ENCODE measurements at places on chromosomes 1 and 21.
A peak's percentile ranks its signal among the peaks of the same experiment; 100 is the strongest.

DNA sequence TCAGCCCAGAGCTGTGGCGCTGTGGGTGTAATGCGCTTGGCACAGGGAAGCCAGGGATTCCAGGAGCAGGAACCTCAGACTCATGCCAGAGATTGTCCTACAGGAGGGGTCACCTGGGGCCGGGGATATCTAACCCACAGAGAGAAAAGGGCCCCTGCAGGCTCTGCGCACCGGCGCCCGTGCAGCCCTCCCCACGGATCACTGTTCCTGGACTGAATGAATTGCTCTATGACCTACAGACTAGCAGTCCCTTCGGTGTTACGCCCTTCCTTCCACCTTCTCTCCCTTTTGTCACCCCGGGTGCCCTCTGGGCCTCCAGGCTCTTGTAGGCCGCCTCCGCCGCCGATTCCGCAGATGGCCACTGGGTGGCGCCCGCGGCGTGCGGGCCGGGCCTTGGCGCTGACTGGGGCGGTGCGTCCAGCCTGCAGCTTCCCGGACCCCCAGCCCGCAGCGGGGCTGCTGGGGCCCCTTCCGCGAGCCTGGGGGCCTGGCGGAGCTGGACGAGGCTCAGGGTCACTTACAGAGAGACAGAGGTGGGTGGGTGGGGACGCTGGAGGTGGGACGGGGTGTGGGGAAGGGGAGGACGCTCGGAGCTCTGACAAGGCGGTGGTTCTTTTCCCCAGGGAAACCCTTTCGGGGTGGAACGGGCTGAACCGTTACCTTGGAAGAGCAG, 101.3 kb downstream of the IER5 start:
- DNase-seq = peak; percentile 68

- peak; percentile 37 for DNase-seq
These were observed 51.8 kb downstream of the EDN2 start for GRCh38 chr1:41432481-41433280.

- DNase-seq = no peak
These were observed 539 bp downstream of the ANP32E start for GRCh38 chr1:150235294-150235851.

- no peak for DNase-seq
These were observed 70.6 kb downstream of the NPHP4 start for GRCh38 chr1:5921671-5922070.

DNA sequence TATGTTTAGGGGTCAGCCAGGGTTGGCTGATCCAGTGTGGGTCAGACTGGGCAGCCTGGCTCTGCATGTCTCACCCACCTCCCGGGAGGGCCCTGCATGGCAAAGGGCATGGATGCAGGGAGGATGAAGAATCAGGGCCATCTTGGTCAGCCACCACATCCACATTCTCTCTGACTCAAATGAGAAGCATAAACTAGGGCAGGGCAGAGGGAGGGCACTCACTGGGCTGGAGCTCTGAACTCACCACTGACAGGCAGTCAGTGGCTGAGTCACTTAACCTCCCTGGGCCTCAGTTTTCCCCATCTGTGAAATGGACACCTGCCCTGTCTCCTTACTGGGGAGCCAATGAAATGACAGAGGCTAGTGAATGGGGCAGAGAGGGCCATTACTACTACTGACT, 4.3 kb upstream of the CELA2A start:
- DNase-seq = no peak

DNA sequence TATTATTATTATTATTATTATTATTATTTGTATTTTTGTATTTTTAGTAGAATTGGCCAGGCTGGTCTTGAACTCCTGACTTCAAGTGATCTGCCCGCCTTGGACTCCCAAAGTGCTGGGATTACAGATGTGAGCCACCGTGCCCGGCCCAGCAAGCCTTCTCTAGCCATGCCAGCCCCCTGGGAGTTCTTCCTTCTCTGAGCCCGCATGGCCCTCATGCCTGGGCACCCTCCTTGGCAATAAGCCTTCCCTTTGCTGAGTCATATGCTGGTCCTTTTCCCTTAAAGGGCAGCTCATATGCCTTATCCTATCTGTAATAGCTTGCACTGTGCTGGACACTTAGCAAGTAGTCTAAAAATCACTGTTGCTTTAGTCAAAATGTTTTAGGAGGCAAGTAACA, 8.5 kb upstream of the NBL1 start:
- no peak for DNase-seq

- DNase-seq = no peak
These were observed 53.8 kb upstream of the PRDX6 start for GRCh38 chr1:173423291-173423690.

DNA sequence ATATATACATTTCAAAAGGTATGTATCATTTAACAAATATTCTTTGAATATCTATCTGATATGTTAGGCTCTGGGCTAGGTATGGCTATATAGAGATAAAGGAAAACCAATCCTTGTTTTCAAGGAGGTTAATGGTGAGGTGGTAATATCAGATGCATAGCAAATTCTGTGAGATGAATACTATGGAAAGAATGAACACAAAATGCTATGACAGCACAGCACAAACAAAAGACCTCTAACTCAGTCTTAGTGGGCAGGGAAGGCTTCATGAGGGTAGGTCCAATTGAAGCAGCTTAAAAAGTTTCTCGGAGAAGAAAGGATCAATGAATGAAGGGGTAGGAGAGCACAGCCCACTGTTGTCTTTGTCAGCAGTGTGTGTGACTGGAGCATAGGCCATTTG, 27.2 kb downstream of the FASLG start:
- no peak for DNase-seq

DNA sequence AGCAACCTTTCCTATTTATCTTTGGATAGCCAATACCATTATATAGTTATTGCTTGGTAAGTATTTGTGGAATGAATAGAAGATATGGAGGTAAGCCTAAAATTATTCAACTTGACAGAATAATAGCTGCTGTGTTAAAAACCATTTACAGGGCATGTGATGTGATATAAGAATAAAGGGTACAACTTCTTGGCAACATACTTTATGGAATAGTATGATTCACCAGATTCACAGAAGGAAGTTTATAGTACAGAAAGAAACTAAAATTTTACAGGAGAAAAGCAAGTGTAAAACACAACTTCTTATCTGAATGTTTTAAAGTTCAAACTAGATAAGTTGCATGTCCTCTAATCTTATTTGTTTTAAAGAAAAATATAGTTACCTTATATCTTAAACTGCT, 186.4 kb upstream of the ZRANB2 start:
- no peak for DNase-seq

DNA sequence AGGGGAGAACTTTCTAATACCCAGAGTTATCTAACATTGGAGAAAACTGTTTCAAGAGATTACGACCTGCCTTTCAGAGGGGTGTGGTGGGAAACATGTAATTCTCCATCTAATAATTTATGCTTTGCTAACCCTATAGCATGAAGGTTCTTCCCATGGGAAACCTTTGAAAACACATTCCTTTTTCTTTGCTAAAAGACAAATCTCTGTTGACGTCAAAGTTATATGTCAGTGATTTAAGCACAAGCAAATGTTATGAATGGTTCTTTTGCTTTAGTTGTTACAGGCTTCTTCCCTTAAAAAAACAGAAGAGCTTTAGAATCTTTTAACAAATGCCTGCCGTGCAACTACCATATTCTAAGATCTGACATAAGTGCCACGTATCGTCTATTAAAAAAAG, 19.2 kb downstream of the FMO2 start:
- no peak for DNase-seq

DNA sequence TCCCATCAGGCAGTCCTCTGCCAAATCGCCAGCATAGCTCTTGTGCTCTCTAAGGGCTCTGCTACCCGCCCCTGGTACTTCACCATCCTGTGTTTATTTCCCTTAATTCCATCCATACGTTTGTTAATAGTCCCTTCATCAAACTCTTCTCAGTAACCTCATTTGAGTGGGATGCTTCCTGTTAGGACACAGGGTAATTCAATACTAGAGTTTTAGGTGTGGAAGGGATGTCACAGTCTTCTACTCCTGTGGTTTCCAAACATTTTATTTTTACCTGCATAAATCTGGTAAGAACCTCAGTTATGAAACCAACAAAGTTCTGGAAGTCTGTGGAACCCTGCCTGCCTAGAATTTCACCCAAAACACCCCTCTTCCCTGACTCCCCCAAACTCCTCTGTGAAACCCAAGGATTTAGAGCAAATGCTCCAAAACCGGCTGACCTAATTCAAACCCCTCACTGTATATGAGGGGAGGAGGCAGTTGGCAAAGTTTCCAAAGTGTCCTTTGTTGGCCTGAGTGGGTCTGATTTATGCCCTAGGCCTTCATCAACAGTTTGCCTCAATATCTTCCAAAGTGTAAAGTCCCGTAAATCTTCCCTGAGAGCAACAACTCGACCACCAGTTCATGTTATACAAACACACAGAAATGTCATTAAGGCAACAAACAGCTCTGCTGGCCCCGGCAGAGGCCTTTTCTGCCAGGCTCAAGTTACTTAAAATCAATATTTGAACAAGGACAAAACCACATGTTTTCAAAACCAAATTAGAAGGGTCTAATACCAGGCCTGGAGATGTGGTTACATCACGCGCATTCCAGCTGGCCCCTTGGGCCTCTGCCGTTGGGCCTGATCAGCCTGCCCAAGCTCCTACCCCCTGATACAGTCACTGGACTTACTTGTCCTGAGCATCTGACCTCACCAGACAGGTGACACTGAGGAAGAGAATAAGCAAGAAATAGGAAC, 82.4 kb upstream of the FGGY start:
- DNase-seq = no peak

GRCh38 chr1:202648605-202649226, 61.5 kb downstream of the SYT2 start:
- no peak for DNase-seq

DNA sequence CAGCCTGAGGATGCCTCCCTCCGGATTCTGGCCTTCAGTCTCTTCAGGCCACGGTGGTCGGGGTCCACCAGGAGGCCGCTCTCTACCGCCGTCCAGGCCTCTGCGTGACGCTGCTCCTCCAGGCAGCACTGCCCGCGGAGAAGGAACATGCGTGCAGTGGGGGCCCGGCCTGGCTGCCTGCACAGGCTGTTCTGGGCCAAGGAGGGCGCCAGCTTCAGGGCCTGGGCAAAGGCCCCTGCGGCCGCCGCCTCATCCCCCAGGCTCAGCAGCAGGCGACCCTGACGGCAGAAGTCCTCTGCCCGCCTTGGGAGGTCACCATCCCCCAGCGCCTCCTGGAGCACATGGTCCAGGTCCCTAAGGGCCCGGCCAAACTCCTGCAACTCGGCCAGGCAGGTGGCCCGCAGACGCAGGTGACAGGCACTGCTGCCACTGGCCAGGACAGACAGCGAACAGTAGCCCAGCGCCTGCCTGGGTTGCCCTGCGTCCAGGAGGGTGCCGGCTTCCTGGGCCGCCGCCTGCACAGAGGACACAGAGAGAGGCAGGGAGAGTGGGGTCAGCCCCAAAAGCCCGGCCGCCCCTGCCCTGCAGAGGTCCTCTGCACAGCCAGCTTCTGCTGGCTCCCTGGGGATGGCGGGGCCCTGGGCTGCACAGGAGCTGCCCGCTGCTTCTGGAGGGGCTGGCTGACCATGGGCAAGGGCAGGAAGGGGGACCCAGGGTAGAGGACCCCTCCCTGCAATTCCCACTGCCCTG, 8.7 kb upstream of the MMEL1 start:
- no peak for DNase-seq

DNA sequence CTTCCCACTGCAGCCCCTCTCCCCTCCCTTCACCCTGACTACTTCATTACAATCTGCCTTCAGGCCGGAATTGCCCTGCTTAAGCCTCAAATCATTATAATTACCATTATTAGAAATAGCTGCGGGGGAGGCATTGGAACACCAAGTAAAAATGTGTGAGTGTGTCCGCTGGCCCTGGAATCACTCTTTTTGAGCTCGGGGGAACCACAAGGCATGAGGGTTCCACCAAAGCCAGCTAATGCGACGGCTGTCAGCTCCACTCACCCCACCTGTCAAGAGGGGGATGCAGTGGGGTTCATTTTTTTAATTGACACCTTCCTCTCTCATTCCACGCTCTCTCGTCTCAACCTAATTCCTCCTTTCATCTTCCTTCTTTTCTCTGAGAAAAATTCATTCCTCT, 177.2 kb downstream of the PBX1 start:
- no peak for DNase-seq

DNA sequence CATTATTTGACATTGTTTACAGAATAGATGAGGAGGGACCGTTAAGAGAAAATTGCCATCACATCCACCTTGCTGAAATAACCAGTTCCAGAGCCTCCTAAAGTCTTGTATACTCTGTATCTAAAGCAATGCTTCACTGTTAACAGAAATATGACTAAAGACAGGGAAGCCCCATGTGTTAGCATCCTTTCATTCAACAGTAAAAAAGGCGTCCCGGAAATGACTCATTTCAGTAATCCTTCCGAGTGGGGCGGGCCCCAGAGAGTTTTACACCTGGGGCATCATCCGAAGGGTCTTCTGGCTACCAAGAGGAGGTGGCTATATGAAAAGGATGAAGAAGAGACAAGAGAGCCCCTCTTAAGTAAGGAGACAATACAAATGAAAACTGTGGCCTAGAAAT, 227.2 kb downstream of the SLC45A1 start:
- DNase-seq = no peak

DNA sequence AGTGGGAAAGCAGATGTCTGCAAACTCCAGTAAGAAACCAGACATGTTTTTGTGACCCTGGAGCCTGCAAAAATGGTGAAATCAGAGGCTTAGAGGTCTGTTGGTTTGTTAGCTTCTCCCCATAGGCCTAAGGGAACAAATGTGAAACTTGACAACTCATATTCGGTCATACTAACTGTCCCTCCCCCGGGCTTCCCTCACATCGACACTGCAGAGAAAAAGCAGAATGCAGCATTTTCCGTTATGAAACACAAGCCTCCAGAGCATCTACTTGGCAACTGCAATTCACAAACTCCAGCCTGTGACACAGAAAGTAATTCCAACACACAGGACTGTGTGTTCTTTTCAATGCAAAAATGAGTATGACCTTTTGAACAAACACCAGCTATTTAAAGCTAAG, 3.7 kb downstream of the KCNA2 start:
- DNase-seq = no peak

GRCh38 chr1:67085326-67085725, 31.4 kb upstream of the SLC35D1 start:
- DNase-seq = no peak

DNA sequence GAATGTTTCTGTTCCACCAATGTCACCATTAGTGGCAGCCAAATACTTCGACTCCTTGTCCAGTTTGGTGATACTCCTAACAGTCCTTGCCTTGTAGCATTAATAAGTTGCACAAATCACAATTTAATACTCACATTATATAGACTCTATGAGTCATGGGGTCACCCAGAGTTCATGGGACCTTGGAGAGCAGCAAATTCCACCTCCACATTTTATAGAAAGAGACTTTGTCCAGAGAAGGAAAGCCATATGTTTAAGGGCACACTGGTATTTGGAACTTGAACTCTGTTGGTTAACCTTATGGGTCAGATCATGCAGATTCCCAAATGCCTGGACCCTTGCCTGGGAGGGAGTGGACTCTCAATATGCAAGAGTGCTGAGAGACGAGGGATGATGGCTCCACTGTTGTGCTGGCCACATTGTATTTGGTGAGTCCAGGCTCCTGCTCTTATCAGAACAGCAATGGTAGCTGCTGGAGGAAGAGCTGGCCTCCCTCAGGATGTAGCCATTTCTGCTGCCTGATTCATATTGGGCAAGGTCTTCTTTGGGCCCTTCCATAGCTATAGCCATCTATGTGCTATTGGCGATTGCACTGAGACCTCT, 30.6 kb downstream of the DNAJC6 start:
- no peak for DNase-seq

GRCh38 chr1:150575072-150575489, 4.3 kb downstream of the MCL1 start:
- DNase-seq = no peak

- DNase-seq = no peak
These were observed at the start of gene OR11L1 for GRCh38 chr1:247841796-247842195. Gene OR11L1, minus strand, starts transcription at chr1:247841896. Its CDS starts 0 bp downstream, at chr1:247841896.

Measured in central memory CD8-positive, alpha-beta T cell (primary cell).